Mammary epithelial cell (primary cell): ENCODE measurements at places on chromosomes 2 and 18.

DNA sequence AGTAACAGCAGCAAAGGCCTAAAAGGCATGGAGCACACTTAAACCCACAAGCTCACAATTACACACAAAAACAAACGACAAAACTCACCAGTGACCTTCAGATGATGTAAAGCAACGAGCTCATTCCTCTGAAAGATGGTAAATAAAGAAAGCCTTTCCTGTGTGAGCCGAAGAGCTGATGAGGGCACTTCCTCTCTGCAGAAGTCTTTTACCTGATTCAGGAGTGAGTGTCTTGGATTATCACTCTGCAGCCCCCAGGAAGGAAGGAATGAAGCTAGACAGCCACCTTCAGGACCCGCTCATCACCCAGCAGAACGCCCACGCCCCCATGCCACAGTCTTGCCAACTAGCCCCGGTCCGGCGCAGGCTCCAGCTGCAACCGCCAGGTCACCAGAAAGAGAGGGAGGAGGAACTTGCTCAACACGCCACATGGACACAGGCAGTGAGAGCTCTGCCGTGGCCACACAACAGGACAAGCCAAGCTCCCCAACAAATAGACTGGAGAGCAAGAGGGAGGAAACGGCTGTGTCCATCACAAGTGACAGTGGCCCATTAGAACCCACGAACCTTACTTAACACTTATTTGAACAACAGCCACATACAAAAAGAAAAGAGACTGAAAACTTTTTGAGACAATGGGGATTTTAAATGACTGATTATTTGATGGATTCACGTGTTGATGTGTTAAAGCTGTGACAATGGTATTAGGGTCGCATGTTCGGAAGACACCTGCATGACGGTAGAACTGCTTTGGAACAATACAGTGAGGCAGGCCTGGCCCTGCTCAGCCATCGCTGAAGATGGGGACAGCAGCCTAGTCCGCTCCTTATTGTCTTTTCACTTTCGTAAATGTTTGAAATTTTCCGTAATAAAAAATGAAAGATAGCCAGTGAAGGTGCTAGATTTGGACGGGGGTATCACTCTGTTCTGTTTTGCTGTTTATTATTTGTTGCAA is 127.3 kb downstream of the HDAC4 start:
- no peak for DNase-seq

- DNase-seq, result no peak
These were observed 164.0 kb upstream of the SIX3 start for GRCh38 chr2:44777537-44777936.

GRCh38 chr2:51697095-51697494 is 665.2 kb upstream of the NRXN1 start:
- DNase-seq, result no peak

DNA sequence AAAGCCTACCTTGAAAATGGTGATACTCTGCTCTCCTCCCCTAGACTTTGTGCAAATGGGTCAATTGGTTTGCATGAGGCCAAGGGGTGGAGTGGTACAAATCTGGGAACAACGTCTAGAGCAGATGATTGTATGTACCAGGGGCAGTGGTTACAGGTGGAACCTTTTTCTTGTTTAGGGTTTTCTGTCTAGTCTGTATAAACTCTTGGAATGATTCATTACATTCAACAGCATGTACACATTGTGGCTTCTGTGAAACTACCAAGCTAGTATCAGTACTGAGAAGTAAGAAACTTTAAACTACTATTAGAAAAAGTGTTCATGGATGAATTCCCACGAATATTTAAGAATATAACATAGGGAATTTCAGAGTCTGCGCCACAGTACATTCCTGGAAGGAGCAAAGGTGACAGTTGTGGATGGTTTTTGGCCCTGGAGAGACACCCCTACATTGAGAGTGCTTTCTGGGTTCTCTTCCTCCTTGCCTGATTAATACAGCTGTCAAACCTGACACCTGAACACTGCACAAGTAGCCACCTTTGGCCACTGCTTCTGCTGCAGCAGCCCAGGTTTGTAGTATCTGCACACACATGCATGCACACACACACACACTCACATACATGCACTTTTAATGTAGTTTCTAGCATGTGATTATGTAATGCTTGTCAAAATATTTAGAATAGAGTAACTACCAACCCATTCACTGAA is 30.0 kb downstream of the CFAP221 start:
- no peak for DNase-seq

- no peak for DNase-seq
These were observed 50.4 kb upstream of the BZW1 start for GRCh38 chr2:200761266-200761665.
